ENCODE measurements at places on chromosomes 13 and 19.

DNA sequence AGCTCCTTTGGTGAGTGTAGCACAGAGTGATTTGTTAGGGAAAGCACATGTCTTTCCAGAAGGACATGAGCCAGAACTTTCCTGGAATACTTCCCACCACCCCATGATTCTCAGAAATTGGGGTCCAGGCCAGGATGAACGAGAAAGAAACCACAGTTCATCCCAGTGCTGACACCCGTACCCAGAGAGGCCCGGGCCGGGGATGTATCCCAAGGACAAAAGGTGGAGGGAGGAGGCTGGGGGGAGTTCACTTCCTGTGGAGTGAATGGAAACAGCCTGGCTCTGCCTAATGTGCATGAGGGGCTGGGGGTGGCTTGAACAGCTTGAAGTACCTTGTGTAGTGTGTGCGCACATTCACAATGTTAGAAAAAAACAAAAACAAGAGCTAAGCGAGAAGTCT, 47.5 kb downstream of the CDADC1 start:
- DNase-seq = no peak

DNA sequence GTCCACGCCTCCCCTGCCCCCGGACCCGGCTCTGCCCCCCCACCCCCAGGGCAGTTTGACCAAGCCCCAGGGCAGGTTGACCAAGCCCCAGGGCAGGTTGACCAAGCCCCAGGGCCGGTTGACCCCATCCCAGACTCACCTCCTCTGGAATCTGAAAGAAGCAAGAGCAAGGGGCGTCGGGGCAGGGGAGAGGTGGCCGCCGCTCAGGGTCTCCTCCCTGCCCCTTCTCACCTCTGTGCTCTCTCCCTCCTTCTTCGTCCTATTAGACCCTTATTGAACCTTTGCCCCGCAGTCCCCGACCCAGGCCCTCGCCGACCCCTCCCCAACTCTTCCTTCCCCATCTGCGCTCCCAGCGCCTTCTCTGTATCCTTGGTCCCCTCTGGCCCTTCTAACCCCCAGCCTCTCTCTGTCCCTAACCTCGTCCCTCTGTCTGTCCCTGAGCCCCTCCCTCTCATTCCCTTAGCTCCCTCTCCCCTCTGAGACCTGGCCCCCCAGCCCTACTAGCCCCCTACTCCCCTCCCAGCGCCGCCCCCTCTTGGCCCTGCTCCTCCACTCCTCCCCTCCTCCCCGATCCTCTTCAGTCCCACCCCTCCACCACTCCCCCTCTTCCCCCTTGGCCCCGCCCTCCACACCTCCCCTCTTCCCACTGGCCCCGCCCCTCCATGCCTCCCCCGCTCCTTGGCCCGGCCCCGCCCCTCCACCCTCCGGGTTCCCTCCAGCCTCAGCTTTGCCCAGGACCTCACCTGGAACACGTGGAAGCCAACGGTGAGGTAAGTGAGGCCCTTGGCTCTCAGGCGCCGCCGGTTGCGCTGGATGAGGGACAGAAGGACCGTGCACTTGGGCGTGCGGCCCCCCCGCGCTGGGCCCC, 7.6 kb downstream of the CAPN12 start:
- peak; percentile 70 for DNase-seq

DNA sequence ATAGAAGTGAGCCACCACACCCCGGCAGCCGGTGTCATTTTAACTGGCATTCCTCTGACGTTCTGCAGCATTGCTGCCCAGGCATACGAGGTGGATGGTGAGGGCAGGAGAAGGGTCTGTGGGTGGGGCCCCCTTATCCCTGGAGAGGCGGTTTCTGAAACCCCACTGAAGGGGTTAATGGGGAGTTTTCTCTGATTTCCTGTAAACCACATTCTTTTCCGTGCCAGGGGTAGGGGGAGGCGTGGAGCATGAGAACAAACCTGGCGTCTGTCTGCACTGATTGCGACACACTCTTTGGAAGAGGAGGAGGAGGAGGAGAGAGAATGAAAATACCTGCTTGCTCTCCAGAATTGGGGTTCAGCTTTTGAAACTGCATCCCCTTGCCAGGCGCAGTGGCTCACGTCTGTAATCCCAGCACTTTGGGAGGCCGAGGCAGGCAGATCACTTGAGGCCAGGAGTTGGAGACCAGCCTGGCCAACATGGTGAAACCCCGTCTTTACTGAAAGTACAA, 2.7 kb upstream of the C3 start:
- no peak for DNase-seq

GRCh38 chr13:68608147-68608546, 1378.0 kb upstream of the PCDH9 start:
- DNase-seq = no peak

DNA sequence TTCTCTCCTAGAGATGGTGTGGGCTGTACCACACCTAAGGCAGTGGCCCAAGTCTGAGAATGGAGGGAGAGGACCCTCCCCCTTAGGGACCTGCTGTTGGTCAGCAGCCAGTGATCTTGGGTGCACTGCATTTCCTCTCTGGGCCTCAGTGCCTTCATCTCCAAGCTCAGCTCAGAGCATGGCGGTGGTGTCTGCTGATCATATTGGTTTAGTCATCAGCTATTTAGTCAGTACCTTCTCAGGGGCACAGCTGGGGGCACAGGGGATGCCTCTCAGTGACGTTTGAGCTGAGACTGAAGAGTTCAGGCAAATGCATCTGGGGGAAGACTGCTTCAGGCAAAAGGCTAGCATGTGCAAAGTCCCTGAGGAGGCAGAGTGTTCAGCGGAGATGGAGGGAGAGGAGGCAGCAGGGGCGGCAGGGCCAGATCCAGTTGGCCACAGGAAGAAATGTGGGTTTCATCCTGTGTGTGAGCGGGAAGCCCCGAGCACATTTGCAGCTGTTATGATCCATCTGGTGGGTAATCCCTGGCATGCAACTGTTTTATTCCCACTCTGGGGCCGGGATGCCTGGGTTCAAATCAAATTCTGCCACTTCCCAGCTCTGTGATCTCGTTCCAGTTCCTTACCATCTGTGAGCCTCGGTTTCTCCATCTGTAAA, 15.7 kb upstream of the PGLS start:
- DNase-seq = no peak

GRCh38 chr13:109249780-109250528, 536.4 kb downstream of the IRS2 start:
- no peak for DNase-seq

- DNase-seq = no peak
Measured at GRCh38 chr19:13347367-13347766, 158.9 kb downstream of the CACNA1A start.

DNA sequence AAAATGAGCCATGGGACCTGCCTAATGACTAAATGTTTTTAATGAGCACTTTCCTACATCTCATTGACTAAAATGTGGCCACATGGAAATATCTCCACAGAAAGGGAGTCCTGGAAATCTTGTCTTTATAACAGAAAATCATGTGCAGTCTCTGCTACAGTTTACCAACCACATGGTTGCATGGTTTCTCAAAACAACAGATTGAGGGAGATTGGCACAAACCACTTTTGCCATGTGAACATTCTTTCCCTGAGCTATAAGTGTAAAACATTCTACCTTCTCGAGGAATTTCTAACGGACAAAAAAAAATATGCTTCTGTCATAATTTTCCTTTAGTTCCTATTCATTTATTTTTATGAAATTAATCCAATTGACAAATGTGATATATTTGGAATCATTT, 218.9 kb upstream of the SLITRK5 start:
- DNase-seq = no peak

GRCh38 chr19:869245-870177, 10.0 kb downstream of the CFD start:
- DNase-seq = no peak

DNA sequence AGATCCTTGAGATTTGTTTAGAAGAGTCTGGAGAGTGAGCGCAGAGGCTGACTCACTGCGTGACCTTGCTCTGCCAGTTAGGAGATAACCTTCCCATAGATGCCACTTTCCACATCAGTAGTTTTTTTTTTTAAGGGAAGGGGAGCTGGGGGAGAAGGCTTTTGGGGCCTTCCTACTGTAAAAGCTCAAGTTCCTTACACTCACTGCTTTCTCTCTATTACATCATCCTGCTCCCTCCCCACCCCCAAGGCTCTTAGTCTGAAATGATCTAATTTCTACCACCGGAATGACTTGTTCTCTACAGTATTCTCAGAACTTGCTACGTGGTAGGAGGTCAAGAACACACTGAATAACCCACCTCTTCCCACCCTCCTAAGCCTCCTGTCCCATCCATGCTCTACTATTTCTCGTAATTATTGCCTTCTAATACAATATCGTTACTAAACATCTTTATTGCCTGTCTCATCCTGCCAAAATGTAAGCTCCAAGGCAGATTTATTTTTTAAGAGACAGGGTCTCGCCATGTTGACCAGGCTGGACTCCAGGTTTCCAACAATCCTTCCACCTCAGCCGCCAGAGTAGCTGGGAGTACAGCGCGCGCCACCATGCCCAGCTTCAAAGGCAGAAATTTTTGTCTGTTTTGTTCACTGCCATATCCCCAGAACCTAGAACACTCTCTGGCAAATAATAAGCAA, 1.2 kb downstream of the LONP1 start:
- DNase-seq = no peak

GRCh38 chr13:94414141-94414540, 65.3 kb downstream of the DCT start:
- DNase-seq = no peak

DNA sequence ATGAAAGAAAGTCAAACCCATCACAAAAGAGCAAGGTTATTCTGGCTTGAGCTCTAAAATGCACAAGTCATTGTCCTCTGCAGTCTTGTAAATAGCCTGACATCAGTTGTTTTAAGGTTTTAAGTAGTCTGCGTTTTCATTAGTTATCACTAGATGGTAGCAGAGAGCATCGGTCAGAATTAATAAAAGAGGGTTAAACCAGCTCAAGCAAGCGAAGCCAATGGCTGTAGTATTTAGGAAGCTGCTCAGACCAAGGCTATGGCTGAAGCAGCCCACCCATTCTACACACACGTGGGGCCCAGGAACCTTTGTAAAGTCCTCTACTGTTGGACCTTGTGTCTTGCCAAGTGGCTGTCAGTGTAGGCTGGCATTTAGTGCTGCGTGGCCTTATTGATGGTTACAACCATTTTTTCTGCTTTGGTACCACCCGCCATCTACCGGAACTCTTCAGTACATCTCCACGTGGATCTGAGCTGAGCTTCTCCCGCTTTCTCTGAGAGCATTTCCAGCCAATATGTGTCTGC, 13.3 kb upstream of the ZNF57 start:
- no peak for DNase-seq

DNA sequence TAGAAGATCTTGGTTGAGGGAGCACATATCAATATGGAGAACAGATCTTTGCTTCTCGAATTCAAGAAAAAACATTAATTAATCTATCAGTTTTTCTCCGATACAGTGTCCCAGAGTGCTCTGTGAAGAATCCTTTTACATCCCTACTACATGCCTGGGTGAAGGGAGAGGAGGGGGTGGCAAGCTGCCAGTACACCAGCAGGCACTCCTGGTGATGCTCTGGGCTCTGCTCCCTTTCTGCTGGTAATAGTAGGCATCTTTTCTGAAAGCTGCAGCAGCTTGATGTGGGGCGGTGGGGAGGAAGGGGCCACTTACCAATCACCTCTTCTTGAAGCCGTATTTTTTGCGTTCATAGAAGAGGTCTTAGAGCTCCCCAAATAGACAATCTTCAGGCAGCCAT, 30.7 kb downstream of the PBX4 start:
- no peak for DNase-seq

DNA sequence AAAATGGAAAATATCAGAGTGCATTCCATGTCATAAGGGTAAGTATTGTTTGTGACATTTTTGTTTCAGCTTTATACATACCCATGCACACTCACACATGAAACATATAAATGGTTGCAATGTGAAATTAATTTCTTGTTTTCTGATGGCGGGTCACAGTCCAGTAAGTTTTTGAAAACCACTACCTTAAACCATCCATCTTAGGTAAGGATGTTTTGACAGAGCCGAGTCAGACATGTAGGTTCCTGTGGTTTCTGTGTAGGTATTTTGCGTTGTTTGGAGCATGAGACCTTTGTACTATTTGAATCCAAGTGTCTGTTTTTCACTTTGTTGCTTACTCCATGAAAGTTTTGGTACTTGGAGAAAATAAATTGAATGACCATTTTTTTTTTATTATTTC, 121.7 kb downstream of the B3GLCT start:
- no peak for DNase-seq

DNA sequence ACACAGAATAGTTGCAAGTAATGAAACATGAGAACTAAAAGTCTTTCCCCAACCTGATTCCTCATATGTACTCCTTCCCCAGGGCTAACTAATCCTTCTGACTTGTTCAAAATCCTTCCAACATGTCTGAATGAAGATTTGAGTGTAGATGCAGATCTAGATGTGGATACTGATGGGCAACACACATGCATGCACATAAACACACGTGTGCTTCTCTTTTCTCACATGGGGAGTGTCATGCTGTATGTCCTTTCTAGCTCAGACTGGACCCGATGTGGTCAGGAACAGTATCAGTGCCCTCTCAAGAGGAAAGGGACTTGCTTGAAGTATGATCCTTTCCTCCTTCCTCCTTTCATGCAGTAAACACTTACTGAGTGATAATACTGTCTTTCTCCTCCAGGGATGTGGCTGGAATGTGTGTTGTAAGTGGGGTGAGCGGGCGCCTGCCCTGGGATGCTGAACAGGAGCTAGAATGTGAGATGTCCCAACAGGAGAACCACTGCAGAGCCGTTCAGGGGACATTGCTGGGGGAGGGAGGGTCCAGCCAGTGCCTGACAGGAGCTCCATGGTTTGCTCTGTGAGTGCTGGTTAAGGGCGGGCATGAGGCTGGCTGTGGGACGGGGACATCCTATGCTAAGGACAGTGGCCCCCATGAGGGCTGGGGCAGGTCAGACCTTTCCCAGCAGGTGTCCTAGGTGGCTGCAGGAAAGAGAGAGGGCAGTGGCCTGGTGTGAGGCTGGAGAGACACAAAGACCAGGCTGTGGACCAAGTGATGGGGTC, 146.9 kb downstream of the TEX29 start:
- DNase-seq = no peak

GRCh38 chr19:39325778-39326665, 5.4 kb upstream of the LRFN1 start:
- DNase-seq = no peak

- DNase-seq = no peak
Measured at GRCh38 chr19:42553292-42554045, 25.2 kb upstream of the CEACAM1 start.

GRCh38 chr13:62524061-62524460, 1108.4 kb upstream of the PCDH20 start:
- DNase-seq = no peak

GRCh38 chr19:2837430-2837829, 3.8 kb upstream of the ZNF555 start:
- no peak for DNase-seq

Measured in T-helper 17 cell (primary cell).